ENCODE measurements at places on chromosomes 4 and X.

GRCh38 chrX:20265726-20266681 lies 705 bp downstream of the RPS6KA3 start:
- DNase-seq: no peak

- peak; percentile 20 for DNase-seq
Observed at GRCh38 chr4:114180481-114180880, 201.0 kb upstream of the ARSJ start.

DNA sequence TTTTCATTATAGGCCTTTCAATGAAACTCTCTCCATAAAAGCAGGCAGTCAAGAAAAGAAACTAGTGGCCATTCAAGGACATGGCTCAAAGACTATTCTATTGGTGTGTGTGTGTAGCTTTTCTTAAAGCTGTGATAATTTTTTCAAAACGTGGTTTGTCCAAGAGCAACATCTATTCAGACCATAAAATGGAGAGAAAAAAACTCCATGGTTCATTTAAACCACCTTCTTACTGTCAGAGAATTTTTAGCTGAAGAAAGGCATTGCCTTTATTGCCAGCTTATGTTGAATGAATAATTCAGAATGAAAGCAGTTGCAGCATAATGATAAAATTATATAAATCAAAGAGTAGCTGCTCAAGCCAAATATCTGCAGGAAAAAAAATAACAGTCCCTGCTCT lies 325.5 kb downstream of the PCDH18 start:
- no peak for DNase-seq

DNA sequence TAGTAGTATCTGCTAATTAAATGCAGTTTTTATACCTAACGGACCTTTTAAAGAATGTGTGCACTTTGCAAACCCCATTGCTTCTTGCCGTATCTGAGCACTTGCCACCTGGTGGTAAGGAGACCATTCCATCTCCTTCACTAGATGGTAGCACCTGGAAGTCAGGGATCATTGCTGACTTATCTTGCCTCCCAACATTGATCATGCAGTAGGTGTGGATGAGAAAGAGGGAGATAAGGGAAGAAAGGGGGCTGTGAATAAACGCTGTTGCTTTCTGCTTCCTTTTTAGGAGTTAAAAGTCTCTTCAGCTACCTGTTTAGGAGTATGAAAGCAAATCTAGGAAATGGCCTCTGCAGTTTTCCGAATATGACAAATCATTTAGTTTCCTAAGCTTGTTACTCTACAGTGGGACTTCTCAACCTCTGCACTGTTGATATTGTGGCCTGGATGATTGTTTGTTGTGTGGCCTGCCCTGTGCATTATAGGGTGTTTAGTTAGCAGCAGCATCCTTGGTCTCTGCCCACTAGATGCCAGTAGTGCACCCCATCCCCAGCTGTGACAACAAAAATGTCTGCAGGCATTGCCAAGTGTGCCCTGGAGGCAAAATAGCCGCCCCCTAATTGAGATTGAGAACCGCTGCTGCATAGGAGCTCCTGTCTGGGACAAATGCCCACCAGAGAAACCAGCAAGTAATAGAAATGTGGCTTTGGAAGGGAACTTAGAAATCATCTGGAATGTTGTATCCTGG lies 38.8 kb downstream of the GAB1 start:
- DNase-seq: no peak

- DNase-seq: peak; percentile 31
Observed at GRCh38 chr4:113355550-113356371, 306.3 kb downstream of the ANK2 start.

DNA sequence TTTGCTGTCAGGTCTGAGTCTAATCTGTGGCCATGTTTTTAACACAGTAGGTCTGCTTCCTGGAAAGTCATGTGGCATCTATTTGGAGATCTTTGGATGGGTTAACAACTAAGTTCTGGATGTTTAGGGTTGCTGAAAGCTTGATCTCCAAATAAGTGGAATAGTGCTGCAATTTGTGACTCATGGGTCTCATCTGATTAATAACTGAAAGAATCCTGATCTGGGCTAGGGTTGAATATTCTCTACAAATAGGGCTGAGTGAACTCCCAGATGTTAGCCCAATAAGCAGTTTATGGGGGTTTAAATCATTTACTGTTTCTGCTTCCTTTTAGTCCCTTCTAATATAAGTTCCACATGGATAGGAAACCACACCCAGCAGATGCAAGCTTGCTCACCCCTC lies 23.1 kb downstream of the CT47C1 start:
- DNase-seq: no peak

DNA sequence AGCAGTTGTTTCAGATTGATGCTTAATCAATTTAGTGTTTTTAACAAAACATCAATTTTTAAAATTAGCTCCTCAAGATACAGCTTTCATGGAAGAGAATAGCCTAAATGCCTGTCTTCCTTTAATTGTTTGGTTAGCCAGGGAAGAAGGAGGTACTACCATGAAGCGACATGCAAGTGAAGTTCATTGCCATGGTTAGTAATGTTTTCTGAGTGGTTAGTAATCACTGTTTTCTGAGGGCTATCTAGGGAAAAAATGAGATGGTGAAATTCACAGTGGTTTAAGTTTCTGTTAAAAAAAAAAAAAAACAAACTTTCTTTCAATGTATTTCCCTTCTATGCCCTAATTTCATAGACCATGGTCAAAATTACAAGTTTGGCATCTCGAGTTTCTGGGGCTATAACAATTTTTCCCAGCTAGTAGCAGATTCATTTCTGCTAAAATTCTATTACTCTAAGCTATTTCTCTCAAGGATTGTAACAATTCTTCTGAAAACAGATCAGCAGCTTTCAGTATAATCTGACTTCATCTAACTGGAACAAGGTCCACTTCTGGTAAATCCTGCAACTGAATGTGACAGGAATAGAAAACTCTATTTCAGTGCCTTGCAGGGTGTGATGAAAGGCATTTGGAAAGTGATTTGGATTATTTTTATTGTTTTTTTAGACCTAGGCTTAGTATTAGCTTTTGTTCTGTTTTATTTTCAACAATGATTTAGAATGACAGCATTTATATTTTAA lies 157.0 kb downstream of the PCDH18 start:
- DNase-seq: no peak

- DNase-seq: no peak
Observed at GRCh38 chr4:181877329-181877848, 365.8 kb upstream of the TENM3 start.

DNA sequence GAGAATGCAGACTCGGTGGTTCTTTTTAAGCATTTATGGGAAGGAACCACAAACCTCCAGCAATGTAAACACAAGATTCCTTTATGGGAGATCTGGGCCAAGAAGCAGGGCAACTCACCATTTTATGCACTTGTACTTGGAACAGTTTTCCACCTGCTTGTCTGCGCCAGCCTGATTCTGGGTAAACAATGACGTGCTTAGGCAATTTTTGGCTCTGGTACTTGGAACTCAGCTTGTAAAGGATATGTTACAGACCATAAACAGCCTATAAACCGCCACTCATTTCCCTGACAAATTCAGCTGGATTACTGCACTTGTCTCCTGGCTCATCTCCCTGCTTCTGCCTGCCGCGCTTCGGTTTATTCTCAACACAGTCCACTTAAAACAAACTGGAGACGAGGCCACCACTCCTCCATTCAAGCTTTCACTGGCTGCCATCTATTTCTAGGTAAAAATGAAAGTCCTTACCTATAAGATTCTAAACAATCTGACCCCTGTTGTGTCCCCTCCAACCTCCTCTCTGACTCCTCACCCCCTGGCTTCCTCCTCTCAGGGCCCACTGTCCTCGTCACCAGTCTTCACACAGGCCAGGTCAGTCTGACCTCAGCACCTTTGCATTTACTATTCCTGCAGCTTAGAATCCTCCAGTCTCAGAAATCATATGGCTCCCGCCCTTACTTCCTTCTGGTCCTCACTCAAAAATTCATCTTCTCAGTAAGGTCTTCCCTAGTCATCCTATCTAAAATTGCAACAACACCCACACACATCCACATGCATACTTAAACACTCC lies 205.9 kb upstream of the GALNT7 start:
- no peak for DNase-seq

DNA sequence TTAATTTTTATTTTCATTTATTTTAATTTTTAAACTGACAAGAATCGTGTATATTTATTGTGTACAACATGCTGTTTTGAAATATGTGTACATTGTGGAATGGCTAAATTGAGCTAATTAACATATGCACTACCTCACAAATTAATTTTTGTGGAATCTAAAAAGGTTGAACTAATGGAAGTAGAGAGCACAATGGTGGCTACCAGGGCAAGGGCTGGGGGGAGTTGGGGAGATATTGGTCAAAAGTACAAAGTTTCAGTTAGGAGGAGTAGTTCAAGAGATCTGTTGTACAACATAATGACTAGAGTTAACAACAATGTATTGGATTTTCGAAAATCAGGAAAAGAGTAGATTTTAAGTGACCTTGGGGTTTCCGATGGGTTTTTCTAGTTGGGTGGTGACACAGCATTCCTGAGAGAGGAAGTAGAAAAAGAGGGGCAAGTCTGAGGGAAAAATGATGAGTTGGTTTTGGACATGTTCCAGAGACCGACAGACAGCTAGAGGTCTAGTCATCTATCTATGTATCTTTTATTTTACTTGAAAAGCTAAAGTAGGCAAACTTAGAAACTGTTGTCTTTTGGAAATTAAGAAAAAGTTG lies 23.2 kb downstream of the APOO start:
- no peak for DNase-seq

DNA sequence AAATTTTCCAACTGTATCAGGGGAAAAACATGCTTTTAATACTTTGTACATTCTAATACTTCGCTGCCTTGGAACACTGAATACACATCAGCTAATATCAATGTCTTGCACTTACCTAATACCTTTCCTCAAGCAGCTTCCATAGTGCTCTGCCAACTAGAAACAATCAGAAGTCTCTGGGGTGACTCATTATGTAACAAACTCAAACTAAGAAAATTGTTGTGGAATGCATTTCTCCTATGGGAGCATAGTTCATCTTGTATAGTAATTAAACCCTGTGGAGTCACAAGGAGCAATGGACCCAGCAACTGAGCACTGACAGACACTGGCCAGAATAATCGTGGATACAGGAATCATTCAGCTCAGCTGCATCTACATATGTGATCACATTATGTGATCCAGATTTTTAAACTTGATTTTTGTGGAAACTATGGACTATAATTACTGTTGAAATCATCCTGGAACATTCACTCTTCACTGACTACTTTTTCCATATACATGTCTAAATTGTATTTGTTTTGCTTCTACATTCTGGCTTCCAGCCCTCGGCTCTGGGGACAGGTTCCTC lies 496.9 kb downstream of the TMA16 start:
- no peak for DNase-seq

DNA sequence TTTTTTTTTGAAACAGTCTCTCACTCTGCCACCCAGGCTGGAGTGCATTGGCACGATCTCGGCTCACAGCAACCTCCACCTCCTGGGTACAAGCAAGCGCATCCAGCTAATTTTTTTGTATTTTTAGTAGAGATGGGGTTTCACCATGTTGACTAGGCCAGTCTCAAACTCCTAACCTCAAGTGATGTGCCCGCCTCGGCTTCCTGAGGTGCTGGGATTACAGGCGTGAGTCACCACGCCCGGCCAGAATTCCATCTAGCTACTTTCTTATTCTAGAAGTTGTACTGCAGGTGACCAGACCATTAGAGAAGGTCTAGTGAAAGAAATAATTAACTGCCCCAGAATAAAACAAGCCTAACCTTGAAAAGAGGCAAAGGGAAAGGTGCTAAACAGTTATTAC lies 2.3 kb downstream of the LRBA start:
- DNase-seq: no peak

- no peak for DNase-seq
Observed at GRCh38 chr4:94834501-94834900, 76.7 kb downstream of the BMPR1B start.

- DNase-seq: no peak
Observed at GRCh38 chr4:22634541-22635181, 58.1 kb upstream of the GBA3 start.

DNA sequence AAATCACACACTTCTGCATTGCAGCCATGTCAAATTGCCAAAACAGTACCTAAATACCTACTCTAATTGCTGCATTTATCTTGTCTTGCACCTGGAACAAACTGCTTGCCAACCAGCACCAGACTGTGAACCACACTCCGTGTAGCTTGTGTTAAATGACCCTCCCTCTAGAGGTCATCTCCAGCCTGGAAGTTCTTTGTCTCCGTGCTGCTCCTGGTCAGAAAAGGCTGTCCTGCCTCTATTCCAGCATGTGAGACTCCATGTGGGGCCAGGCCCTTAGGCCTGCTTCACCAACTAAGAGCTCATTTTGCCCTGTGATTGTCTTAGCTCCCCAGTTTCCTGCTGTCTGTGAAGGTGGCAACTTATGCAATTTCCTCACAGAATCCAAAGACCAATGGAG lies 28.3 kb downstream of the CNGA2 start:
- DNase-seq: no peak

DNA sequence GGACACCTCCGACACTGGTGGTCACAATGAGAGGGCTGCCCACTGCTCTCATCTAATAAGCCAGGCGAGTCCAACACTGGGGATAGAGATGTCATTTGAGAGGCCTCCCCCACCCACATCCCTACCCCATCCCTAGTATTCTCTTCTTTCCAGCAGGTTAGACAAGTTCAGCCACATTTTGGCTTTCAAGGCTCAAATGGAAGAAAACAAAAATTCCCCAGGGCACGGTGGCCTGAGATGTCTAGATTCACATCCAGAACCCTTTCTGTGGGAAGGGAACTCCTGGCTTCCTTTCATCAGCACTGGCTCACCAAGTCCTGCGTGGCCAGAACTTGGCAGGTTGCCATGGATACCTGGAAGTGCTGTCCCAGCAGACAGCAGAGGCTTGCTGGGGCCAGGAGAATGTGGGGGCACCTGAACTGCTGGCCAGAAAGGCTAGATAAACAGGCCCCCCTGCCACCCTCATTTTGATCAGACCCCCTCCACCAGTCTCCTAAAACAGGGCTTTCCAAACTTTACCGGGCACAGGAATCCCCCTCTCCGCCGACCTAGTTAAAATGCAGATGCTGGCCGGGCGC lies 1.3 kb upstream of the NYX start:
- no peak for DNase-seq

DNA sequence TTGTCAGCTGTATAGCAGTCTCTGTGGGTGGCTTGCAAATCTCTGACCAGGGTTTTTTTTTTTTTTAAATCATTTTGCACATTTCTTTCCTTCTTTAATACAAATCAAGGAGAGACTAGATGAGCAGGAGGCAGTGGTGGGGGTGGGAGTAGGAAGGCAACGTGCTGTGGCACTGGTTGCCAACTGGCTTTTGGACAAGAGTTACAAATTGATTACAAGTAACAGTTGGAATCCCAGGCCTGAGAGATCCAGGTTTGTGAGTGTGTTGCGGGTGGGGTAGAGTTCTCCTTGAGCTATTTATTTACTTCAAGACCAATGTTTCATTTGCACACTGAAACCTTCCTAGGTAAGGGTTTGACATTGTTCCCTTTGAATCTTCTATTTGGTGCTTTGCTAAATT lies 325.3 kb downstream of the AFF2 start:
- DNase-seq: no peak

DNA sequence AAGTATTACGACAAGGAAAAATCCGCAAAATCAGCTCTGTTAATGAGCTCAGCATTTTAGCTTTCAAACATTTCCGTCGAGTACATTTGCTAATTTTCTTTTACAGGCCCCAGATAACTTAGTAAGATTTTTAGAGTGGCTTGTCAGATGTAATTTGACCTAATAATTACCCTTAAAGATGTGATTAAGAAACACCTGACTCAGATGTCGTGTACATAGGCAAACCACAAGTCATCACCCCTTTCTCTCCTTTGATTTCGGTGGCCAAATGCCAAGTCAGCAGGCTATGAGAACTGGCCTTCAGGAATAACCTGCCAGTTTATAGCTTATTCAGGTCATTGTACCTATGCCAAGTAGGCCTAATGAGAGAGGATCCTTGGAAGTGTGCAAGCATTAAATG lies 369.6 kb downstream of the PCDH7 start:
- DNase-seq: no peak
